Right forelimb (tissue), 1 donor: ENCODE measurements at places on chromosomes 5 and 9.

- DNase-seq = no peak
Observed at GRCh38 chr9:89444925-89445765, 52.8 kb downstream of the SEMA4D start.

- no peak for DNase-seq
Observed at GRCh38 chr9:108073823-108074222, 584.3 kb upstream of the KLF4 start.

DNA sequence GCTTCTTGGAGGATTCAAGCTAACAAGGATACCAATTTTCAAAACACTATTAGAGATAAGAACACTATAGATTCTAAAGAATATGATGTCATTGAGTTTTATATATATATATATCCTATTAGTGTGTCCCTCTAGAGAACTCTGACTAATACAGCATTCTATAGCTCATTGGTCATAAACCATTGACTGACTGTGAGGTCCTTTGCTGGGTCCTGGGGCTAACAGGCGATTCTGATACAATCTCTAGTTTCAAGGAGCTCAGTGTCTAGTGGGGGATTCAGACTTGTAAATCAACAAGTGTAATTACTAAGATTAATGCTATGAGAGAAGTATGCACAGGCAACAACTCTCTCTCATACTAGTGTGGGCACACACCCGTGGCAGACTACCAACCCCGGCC is 234.5 kb downstream of the DENND1A start:
- DNase-seq = no peak

DNA sequence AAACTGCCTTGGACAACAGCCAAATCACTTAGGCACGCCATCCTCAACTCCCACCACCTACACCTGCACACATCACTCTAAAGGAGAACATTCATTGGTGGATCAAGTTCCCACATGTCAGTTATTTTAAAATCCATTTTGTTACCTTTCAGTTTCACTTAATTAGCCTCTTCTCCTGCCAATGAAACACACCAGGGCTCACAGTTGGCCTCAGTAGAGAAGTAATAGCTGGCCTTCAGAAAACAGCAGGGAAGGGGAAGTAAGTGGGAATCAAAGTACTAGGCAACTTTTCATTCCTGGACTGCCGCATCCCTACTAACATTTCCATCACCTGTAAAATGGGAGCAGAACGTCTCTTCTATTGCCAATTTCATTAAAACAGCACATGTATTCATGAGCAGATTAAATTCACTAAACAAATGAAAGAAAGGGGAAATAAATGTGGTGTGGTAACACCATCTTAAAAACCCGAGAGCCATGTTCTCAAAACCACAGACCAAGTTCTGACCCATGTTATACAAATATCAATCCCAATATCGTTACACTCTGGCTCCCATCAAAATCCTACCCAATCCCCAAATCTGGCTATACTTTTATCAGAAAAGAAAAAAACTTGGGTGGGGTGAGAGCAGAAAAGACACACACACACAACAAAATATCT is 1.7 kb downstream of the SIL1 start:
- no peak for DNase-seq

DNA sequence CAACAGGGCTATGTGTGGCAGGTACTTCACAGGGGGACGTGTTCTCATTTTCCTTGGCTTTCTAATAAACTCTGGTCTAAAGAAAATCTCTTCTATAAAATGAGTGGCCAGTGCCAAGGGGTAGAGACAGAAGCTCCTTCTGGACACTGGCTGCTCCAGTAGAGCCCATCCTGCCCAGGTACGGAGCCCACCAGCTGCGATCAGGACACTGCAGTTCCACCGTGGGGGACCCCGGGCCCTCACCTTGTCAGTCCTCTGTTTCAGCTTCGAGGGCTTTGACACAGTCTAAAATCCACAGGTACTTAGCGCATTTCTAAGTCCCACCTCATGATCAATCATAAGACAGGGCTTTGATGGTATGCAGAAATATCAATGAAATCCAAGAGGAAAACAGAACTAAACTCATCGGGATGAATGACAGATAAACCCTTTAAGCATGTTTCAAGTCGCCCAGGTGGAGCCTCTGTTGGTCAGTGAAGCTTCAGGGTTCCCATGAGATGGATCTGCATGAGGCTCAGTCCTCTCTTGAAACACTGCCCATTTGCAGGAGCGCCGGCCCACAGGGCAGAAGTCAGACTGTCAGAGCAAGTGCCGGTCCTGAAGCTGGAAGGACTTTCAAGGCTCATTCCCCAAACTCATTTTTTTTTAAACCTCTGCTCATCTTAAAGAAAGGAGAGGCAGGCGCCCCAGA is 20.3 kb upstream of the TERT start:
- DNase-seq = no peak

- DNase-seq = no peak
Observed at GRCh38 chr5:145316282-145316681, 518.9 kb downstream of the PRELID2 start.

- DNase-seq = no peak
Observed at GRCh38 chr5:131229623-131230022, 34.2 kb upstream of the CDC42SE2 start.

GRCh38 chr5:108548684-108549596 is 167.0 kb upstream of the FBXL17 start:
- no peak for DNase-seq

- DNase-seq = no peak
Observed at GRCh38 chr5:114089259-114089658, 272.6 kb upstream of the KCNN2 start.

DNA sequence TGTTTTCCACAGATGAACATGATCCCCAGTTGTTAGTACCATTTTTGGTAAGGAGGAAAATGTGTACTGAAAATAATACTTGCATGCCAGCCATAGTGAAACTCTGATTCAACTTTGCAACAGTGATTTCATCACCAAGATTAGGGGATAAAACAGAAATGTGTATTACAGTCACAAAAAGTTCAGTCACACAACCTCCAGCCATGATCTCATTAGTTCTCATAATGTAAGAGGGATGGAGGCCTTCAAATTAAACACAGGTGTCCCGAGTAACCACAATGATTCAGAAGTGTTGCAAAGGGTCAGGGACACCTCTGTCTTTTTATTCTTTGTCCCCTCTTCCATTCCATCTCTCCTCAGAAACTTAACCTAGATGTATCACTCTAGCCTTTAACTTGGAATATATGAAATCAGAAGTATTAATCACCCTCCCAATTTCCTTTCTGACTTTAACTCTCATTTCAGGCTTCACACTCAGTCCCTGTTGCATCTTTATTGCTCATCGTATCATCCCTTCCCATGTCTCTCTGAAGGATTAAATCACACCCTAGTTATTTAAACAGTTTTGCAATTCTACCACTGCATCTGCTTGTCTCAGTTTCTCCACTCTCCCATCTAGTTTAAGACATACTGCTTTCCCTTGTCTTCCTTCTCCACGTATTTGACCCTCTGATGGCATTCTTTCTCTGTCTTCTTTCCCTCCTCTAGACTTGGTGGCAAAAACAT is 291.2 kb downstream of the ADAMTS6 start:
- DNase-seq = no peak

GRCh38 chr5:73668017-73668416 is 42.0 kb downstream of the ARHGEF28 start:
- DNase-seq = no peak

DNA sequence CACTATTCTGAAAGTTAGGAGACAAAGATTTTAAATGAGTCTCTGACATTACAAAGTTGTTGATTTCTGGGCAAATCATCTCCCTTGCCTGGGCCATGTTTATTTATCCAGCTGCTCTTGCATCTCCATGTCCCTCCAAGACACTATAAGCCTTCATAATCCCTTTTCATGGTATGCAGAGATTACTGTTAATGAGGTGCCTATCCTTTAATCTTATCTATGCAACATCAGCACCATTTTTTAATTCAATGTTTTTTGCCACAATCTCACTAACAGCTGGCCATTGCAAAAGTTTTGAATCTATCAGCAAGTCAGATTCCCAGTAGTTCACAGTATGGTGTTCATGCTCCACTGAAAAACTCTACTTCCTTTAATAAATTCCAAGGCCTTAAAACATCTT is 108.5 kb upstream of the PTPRD start:
- no peak for DNase-seq

DNA sequence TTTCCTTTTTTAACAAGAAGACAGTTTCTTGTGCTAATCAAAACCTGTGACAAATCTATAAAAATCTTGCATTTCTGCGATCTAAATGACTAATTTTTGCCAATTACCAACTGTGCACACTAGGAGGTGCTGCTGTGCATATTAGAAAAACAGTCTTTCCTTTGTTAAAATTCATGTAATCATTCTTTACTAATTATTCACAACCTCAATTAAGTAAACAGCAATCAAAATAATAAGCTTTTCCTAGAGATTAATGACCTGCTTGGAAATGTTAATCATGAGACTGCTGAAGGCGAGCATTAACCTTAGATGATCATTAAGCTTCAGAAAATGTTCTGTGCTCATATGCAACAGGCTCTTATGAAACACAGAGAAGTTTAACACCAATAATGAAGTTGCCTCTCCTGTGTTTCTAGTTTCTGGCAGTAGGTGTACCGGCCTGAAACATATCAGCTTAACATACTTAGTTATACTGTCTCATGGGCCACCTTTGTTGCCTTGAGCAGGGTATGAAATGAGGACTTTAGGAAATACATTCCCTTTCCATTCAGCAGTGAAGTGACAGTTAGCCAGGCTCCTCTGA is 17.7 kb downstream of the RFESD start:
- no peak for DNase-seq

GRCh38 chr5:14173377-14174229 is 30.5 kb downstream of the TRIO start:
- no peak for DNase-seq

DNA sequence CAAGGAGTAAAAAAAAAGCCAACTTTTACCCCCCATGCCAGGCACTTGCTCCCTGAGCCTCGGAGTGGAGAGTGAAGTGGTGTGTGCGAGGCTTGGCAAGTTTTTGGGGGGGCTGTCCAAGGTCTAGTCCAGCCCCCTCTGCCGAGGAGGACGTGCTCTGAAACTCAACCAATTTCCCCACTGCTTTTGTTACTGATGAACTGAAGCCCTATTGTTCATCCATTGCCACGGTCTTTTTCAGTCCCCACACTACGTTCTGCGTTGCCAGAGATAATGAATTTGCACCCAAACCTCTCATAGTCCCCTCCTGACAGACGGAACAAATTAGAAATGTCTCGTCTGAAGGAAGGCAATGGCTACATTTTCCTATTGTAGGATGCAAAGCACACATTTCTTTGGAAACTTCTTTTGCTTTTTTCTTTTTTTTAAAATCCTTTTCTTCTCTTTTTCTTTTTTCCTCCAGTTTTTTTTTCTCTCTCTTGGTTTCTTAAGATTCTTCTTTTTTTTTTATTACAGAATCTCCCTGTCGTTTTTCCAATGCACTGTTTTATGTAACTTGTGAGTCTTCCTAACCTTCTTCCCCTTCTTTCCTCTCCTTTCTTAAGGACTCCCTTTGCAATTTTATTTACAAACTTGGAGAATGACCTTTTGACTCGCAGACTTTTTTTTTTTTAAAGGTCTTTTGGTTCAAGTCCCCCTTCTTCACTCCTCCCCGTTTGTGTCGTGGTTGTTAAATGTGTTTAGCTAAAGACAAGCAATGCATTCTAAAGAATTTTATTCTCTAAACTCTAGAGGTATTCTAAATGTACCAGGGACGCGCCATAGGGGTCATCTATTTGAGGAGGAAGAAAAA is 209.5 kb downstream of the MEF2C start:
- DNase-seq = no peak

- DNase-seq = peak; percentile 75
Observed at GRCh38 chr5:81751836-81752643, 1.1 kb upstream of the SSBP2 start.

GRCh38 chr9:20630241-20630943 is 8.1 kb upstream of the MLLT3 start:
- DNase-seq = no peak

GRCh38 chr5:166356096-166356495 is 1935.3 kb upstream of the WWC1 start:
- DNase-seq = no peak

DNA sequence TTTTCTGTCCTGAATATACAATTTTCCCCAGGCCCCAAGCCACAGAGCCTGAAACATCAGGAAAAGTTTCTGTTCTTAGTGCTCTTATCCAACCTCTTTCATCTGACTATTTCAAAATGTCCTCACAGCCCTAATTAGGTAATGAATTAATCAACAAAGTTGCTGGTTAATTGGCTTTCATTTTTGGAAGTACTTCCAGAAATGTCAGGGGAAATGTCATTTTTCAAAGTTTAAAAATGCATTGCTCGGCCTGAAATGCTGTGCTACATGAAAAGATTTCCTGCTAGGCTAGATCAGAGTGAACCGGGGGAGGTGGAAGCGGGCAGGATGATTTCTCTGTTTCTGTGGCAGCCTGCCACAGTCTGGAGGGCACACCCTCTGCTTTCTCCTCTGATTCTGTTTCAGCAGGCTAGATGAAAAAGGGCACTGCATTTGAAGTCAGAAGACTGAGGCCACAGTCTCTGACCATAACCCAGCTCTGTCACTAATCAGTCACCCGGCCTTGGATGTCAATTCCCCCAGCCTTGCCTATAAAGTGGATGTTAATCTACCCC is 55.9 kb upstream of the BARX1 start:
- no peak for DNase-seq

DNA sequence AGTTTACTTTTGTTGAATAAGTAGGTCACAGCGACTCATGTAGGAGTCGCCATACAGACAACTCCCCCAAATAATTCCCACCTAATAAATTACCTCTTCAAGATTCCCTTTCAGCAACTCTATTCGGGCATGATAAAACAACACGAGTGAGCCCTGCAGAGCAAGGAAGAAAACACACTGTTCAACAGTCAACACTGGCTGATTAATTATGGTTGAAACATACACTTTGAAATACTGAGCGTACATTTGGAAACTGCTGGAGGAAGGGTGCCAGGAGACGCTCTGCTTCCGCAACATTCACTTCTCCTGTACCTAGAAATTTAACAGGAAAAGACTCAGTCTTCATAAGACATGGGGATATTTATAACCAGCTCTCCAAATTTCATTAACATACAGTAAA is 117.5 kb downstream of the TTC39B start:
- DNase-seq = no peak

- no peak for DNase-seq
Observed at GRCh38 chr9:82410866-82411265, 422.3 kb downstream of the SPATA31D1 start.

GRCh38 chr9:110025551-110026170 is 182.3 kb downstream of the C9orf152 start:
- no peak for DNase-seq
